ENCODE measurements at places on chromosomes 6 and 20.
A peak's percentile ranks its signal among the peaks of the same experiment; 100 is the strongest.

- DNase-seq = peak; percentile 19
Measured at GRCh38 chr6:163579880-163580295, 165.4 kb downstream of the QKI start.

DNA sequence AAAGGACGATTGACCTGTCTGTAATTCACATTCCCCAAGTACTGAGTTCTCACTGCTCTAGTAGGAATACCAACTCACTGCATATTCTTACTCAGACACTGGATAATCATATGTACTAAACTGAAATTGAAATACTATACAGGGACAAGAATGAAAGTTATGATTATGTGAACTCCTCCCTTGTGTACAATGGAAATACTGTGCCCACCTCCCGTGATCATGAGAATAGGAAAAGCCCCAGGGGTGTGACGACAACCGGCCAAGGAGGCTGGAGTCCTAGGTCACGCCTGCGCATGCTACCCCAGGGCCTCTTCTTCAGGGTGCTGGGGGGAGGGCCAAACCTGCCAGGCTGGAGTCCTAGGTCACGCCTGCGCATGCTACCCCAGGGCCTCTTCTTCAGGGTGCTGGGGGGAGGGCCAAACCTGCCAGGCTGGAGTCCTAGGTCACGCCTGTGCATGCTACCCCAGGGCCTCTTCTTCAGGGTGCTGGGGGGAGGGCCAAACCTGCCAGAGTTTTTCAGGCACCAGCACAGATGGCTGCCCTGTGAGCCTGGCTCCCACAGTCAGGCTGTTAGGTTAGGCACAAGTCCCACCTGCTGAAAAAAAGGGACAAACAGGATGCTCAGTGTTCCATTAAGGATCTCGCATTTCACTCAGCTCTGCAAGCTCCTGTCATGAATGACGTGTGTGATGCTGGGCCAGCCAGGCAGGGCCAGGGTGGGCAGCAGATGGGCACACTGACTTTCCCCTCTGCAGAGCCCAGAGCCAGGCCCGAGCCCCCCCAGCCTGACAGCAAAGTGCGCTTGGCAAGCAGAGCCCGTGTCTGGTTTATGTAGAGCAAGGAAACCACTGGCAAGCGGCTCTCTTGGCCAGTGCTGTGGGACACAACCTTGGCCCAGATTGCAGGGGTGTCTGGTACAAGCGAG, 107.7 kb downstream of the FOXF2 start:
- DNase-seq = no peak

GRCh38 chr20:57393321-57394120, 2.3 kb downstream of the RBM38 start:
- DNase-seq = no peak

- DNase-seq = no peak
Measured at GRCh38 chr6:107344981-107345380, 114.4 kb downstream of the PDSS2 start.

GRCh38 chr20:47031821-47032220, 137.2 kb downstream of the EYA2 start:
- DNase-seq = no peak

DNA sequence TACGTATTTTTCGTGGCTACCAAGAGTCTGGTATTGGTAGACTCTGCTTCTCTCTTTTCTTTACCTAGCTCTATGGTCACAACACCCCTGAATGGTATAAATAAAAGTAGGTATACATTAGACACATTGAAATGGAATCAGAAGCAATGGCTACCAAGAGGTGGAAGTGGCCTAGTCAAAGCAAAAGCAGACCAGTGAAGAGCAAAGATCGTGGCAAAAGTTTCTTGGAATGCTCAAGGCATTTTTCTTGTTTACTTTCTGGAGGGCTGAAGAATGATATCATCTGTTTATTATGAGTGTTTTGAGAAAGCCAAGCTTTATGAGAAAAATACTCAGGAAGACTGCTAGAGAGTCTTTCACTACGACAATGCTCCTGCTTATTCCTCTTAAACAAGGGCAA, 28.6 kb upstream of the MOCS1 start:
- DNase-seq = peak; percentile 68

GRCh38 chr20:34708621-34709043, 4.5 kb downstream of the TP53INP2 start:
- peak; percentile 43 for DNase-seq

DNA sequence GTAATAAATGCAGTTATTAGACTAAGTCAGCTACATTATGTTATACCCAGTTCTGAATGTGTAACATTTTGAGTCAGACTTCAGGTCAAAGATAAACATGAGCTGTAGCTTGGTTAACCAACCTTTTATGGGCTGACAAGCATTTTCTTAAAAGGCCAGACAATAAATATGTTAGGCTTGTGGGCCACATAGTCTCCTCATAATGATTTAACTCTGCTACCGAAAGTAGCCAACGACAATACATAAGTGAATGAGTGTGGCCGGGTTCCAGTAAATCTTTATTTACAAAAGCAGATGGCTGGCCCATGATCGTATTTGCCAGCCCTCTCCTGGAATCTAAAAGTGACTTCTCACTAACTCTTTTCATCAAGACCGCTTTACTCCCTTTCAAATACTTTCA, 49.9 kb downstream of the ATG5 start:
- peak; percentile 59 for DNase-seq

- no peak for DNase-seq
Measured at GRCh38 chr6:3710403-3710802, 41.1 kb downstream of the PXDC1 start.

DNA sequence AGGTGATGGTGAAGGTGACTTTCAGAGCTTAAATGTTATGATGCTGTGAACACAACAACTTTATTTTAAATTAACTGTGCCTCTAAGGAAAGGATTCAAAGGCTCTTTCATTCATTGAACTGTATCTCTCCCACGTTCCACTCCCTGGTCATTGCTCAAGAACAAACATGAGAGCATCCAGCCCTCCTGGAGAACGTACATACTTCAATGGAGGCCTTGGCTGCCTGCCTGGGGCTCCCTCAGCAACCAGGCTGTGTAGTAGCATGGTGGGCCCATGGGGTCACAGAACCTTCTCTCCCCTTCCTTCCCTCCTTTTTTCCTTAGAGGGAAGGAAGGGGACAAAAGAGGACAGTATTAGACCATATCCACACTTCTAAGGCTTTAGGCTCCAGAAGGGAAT, 234.3 kb downstream of the CDC5L start:
- peak; percentile 65 for DNase-seq

- DNase-seq = no peak
Measured at GRCh38 chr6:169556758-169557548, 144.9 kb downstream of the WDR27 start.

DNA sequence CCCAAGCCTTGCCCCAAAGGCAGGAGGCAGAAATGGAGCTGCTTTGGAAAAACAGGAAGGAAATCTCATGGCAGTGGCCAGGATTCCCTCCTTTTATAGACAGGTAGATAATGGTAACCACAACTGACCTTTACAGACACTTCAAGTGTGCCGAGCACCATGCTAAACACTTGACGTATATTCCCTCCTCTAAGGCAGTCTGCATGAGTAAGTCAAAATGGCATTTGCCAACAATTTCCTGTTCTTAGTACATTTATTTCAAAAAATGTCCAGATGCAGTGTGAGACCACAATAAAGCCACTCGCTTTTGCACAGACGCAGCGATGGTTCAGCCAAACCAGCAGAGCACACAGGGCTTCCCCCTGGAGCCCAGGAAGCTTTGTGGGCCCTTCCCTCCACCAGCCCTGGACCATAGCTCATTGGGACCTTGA, 16.5 kb upstream of the GPR6 start:
- DNase-seq = peak; percentile 47

DNA sequence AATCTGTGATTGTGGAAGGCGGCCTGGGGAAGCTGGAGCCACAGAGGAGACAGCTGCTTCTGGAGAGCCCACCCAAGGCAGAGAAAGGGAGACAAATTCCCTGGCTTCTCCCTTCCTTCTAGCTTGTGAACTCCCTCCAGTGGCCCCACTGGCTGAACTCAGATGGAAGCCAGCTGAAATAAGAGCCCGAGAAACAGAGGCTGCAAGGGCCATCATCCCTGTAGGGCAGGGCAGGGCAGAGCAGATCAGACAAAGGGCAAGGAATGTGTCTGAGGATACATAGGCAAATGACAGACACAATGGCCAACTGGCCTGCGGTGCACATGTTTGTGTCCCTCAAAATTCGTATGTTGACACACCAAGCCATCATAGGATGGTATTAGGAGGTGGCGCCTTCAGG, 25.3 kb downstream of the MDFI start:
- DNase-seq = no peak

DNA sequence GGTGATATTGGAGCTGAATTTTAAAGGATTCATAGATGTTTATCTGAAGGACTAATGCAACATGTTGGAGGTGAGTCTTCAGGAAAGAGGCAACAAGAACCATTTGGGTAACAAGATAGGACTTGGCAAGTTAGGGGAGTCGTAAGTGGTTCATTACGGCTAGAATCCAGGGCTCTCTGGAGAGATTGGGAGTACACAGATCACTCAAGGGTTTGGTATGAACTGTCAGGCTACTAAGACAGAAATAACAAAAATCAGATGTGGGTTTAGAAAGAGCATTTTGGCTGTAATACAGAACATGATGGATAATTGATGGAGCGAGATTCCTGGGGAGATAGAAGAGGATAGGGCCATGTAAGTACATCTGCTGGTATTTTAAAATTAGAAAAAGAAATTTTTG, 86.3 kb upstream of the ESR1 start:
- no peak for DNase-seq

- DNase-seq = peak; percentile 41
Measured at GRCh38 chr6:104601131-104601651, 258.5 kb downstream of the HACE1 start.

- DNase-seq = peak; percentile 53
Measured at GRCh38 chr6:116328528-116328903, 42.2 kb upstream of the DSE start.

DNA sequence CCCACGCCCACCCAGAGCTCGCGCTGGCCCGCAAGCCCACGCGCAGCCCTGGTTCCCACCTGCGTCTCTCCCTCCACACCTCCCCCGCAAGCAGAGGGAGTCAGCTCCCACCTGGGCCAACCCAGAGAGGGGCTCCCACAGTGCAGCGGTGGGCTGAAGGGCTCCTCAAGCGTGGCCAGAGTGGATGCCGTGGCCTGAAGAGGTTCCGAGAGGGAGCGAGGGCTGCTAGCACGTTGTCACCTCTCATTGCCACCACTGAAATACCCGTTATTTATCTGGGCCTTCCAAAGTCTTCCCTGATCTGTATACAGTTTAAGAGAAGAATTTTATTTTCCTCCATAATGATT, 88.3 kb upstream of the MYLIP start:
- DNase-seq = no peak

DNA sequence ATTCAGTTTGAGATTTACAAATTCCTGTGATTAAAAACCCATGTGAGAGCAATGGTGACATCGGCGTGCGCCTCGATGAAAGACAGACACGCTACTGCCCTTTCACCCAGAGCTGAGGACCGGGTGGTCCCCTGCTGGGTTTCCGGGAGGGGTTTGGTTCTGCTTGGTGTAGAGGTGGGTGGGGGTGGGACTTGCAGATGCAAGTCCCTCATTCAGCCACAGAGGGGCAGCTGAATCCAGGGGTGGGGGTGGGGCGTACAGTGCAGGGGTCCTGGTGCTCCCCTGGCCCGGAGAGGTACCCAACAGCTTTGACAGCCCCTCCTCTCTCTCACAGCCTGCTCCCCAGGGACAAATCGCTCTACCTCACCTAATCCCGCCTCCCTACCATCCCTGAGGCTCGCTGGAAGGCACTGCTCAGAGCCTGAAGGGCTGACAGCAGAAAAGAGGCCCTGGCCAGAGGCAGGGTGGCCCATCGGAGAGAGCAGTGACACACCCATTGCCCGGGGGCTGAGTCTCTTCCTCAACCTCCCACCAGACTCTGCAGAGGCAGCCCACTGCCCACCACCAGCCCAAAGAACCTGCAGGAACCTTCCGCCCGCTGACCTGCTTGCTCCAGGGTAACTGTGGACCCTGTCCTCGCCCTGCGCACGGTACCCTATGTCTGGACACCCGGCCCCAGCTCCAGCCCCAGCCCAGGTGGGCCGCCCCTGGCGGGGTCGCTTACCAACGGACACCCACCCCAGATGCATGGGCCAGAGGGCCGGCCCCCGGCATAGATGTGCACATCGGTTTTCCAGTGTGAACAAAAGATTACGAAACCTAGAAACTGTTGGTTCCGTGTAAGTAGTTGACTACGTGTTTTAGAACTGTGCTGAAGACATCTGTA, 118.4 kb downstream of the JPH2 start:
- no peak for DNase-seq

DNA sequence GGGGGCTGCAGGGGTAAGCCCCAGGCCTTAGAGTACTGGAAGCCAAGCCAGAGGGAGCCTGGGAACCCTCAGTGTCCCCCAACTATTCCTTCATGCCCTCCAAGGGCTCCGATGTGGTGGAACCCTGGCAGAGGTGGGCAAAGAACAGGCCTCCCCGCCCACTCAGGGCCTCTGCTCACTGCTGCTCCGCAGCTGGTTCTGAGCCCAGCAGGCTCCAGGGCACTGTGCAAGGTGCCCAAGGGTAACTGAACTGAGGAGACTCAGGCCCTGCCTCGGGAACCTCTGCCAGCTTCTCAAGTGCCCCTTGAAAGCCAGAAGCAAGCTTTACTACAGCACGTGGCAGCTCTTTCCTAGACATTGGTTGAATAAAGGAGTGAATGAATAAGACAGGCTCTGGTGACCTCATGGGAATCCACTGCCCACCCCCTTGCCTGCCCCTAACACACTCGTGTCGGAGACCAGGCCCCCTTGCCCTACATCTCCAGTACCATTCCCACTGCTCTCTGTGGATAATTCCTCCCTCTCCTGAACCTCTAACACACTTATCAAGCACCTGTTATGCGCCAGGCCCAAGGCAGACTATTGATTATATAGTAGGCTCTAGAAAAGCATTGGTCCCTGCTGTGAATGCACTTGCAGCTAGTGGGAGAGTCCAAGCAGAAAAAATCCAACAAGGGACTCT, 55.0 kb downstream of the TOX2 start:
- no peak for DNase-seq

- no peak for DNase-seq
Measured at GRCh38 chr20:57618091-57618763, 2.0 kb downstream of the ZBP1 start.

- DNase-seq = no peak
Measured at GRCh38 chr6:39686976-39687375, 38.2 kb downstream of the KIF6 start.

DNA sequence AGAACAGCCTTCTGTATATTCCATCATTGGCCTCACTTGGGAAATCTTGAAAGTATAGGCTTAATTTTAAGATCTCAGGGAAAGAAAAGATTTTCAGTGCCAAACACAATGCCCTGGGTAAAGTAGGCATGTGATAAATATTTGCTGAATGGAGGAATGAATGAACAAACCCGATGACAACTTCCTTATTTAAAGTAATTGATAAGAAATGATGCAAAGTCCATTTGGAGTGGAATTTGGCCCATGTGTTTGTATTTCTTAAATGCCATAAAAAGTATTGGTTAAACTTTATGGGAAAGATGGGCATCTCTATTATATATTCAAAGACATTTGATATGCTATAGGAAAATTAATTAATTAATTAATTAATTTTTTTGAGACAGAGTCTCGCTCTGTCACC, 3.7 kb downstream of the TIAM2 start:
- DNase-seq = no peak

- DNase-seq = peak; percentile 9
Measured at GRCh38 chr6:42911171-42912021, 4.5 kb upstream of the PTCRA start.

- no peak for DNase-seq
Measured at GRCh38 chr20:57692393-57692792, 17.4 kb downstream of the PMEPA1 start.

GRCh38 chr6:36615018-36615761, 21.0 kb downstream of the SRSF3 start:
- peak; percentile 60 for DNase-seq

All from iris pigment epithelial cell (primary cell).